ENCODE measurements at places on chromosomes 7 and 10.

GRCh38 chr10:124450012-124450782, at the start of gene NKX1-2:
TSS of gene NKX1-2 (minus strand) at chr10:124450035. CDS start at chr10:124449943, 92 bp downstream.
- no peak for DNase-seq

DNA sequence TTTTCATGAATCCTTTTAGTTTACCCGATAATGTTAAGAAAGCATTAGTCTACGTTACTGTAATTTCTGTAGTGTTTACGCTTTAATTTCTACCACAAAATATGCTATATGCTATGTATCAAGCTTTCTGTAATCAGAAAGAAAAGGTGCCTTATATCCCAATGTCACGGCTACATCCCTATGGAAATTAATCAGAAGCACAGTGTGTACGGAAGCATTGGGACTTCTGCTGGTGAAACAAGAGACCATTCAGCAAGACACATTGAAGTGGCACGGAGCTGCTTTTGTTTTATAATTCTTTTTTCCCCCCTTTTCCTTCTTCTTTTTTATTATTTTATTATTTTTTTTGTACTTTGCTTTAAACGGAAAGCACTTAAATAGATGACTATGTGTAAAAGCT, 31.2 kb upstream of the SH2B2 start:
- no peak for DNase-seq

DNA sequence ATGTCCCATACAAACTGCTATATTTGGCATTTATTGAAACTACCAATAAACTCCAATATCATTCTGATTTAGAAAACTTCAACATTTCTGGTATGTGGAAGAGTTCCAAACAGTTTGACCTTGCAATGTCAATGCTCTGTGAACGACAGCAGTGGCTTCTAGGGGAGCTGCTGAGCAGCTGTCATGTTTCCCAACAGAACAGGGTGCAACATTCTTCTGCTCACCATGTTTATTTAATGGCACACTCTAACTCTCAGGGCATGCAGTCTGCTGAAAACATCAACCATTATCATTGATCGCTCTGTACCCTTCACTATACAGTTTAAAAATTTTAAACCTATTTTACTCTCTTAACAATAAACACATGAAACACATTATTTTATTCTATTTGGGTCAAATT, 25.9 kb downstream of the LMOD2 start:
- no peak for DNase-seq

DNA sequence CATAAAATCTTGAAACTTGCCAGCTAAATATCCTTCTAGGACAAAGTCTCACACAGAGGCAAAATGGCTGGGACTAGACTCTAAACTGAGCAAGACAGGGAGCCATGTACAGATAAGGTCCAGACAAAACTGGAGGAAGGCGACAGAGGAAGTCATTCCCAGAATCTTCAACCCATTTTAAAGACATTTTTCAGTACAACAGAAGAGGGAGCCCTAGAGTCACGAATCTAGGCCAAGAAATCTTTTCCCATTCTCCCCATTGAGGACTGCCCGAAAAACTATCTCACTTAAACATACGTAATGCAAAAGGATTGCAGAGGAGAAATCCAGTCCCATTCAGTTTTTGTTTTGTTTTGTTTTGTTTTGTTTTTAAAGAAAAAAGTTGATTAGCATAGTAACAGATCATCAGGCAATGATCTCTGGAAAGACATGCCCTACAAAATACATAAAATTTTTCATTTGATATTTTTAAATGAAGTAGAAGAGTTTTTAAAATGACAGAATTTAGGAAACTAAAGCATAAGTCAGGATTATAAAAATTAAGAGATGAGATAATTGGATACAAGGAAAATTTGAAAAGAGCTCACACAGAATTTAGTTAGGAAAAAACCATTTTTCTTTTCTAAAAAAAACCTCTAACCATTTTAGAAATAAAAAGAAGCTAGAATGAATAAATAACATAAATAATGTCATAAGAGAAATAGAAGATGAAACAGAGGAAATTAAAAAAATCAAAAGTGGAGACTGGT, 16.9 kb upstream of the PRF1 start:
- no peak for DNase-seq

DNA sequence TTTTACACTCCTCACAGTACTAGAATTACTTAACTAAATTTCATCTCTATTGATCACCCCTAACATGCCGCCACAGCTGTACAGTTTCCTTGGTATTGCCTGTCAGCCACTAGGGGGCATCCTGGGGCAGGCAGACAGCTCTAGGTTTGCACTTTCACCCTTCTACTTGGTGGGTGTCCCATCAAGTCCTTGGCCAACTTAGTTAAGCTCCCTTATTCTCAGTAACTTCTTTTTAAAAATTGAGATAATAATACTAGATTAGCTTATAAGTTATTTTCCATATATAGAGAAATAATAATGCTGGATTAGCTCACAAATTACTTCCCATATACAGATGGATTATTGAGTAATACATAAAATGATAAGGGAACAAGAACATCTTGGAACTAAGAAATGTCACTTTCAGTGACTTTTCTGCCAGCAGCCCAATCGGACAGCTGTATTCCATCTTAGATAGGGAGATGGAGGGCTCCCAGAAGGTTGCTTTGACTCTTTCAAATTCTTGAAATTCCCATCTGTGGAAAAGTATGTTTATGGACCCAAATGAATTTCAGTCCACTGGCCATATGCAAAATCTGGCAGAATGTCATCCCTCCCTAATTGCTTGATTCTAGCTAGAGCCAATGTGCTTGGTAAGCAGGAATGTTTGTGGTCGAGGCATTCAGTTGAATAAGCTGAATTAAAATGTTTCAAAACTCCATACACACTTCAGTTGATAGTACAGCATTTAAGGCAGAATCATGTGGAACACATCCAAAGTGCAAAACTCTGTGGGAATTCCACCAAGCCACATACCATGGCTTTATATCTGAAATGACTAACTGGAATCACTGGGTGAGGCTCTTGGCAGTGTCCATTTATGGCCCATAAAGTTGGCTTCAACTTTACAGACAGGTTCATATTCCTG, 309.7 kb downstream of the CSTF2T start:
- DNase-seq, result no peak

DNA sequence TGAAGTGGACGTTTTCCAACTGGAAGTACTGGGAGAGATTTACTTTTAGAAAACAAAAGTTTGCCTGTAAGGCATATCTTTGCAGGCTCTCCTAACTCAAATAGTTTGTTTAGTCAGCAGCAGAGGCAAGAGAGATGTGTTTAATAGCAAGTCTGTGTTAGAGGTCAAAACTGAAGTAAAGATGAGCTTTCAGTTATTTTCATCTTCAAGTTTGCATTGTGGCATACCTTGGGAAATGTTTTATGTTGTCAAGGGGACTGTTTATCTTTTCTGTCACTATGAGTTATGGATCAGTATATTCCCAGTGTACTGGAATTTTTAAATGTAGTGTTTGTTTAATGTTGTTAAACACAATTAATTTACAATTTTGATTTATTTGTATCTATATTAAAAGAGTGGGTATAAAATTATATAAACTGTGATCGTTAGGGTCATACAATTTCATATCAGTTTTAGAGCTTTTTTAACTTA, 169.7 kb upstream of the PPP1R3A start:
- DNase-seq, result no peak

DNA sequence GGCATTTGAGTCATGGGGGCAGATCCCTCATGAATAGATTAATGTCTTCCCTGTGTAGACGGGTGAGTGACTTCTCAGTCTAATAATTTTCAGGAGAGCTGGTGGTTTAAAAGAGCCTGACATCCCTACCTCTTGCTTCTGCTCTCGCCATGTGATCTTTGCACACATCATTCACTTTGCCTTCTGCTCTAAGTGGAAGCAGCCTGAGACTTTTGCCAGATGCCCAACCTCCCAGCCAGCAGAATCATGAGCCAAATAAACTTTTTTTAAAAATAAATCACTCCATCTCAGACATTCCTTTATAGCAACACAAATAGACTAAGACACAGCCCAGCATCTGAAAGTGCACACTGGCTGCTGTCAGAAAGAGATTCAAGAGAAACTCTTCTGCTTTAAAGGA, 155.2 kb downstream of the ZNF365 start:
- no peak for DNase-seq

DNA sequence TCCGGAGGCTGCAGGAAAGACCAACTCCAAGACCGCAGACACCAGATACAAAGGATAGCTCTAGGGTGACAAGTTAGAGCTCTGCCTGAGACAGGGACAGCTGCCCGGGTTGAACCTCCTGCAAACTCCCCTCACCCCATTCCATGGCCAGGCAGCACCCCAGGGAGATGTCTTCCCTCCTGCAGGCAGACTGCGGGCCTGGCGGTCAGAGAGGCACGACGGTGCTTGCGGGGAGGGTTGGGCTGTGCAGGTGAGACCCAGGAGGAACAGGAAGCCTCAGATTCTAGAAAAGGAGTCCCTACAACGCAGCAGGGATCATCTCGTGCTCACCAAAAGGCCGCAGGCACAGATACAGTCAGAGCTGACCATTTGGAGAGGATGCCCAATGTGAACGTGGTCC, 34.6 kb downstream of the CARD11 start:
- DNase-seq, result no peak

DNA sequence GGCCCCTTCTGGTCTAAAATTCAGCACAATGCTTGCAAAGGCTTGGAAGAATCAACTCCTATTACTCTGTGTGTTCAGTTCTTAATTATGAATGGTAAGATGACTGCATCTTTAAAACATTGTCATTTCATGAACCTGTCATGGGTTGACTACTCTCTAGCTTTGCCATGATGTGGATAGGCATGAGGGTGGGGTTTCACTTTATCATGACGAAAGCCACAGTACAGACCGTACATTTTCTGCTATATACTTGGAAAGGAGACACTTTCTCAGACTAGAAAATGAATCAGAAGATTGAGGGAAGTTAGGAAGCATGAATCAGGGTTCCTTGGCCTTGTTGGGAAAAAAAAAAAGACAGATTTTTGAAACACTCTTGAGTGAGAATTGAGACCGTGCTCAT, 19.7 kb upstream of the MSRB2 start:
- DNase-seq, result no peak

Data from stimulated activated CD4-positive, alpha-beta T cell treated with anti-CD3 and anti-CD28 coated beads, Interleukin-2, amount 100 ng/mL, for 4 hours (primary cell).